ENCODE measurements at places on chromosomes 11 and 22.

DNA sequence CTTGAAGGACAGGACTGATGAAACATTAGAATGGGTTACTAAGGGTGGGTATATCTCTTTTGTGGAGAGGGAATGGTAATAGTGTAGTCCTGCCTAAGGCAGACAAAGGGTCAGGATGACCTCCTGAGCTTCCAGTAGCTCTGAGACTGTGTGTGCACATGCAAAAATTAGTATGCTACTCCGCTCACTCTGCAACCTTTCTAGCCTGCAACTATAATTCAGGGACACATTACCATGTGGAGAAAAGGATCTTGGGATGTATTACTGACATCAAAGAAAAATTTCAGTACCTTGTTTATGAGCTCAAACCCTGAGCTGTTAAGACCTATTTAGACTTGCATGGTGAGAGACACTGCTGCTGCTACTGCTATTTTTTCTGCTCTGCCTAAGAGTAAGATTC is 25.4 kb downstream of the LARGE2 start:
- DNase-seq: no peak

- DNase-seq: no peak
Measured at GRCh38 chr22:43131773-43132501, 11.3 kb downstream of the MCAT start.

DNA sequence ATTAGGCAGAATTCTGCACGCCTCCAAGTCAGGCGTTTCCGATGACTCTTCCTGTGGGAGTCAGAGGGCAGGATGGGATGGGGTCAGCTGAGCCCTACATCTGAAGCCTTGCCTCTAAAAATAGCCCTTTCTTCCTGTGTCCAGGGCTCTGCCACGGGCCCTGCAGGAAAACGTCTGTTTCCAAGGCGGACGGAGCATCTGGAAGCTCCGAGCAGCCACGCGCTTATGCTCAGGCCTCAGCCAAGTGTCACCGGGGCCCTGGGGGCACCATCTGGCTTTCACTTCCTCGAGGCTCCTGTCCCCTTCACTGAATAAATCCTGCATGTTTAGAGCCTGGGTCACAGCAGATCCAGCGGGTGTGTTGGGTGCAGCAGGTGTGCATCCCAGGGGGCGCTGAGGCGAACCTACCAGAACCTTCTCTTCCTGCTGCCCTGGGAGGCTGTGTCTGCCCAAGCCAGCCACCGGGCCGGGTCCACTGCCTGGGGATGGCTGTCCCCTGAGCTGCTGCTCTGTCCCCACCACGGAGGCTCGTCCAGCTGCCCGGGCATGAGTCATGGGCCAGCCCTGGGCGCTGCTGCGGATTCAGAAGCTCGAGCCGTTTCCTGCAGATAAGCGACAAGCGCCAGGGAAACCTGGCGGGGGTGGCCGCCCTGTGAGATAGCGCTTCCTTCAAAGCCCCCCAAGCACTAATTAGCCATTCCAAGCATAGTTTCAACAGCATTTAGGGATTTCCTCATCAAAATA is 32.0 kb upstream of the LINC01488 start:
- peak; percentile 71 for DNase-seq

GRCh38 chr22:20647586-20648305 is 126.2 kb upstream of the SERPIND1 start:
- no peak for DNase-seq

DNA sequence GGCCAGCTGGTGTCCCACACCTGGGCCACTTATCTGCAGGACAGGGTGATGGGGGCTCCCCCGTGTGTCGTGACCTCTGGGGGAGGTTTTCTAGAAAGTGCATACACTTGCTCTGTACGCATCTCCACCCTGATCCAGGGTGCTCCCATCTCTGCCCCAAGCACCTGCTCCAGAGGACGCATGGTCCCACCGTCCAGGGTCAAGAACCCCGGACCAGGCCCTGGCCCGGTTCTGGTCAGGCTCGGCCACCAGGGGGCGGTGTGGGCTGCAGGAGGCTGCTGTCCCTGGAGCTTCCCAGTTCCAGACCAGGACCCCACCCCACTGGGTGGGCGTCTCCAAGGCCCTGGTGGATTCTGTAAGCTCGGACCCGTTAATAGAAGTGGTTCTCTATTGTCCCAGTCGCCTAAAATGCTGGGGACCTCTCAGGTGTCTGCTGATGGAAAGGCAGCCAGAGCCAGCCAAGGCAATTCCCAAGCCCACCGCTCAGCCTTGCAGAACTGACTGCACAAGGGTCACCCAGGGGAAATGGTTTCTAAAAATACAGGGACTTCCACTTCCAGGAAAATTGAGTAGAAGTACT is 34.7 kb upstream of the SEPTIN5 start:
- peak; percentile 41 for DNase-seq

GRCh38 chr22:38718414-38718813 is 12.7 kb downstream of the GTPBP1 start:
- DNase-seq: peak; percentile 93

DNA sequence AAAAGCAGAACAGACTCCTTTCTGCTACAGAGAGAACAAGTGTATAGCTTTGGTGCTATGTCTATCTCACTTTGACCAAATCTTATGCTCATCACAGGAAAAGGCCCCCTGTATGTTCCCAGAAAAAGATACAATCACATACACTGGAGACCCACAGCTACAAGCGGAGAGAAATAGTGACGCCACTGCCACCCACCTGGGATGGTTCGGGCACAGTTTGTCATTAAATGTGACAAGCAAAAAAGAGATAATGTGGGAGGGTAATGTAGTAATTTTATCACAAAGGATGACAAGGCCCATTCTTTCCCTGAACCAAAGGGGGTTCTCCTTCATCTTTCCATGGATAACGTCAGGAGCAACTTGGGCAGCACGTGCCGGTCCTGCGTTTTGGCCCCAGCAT is 32.0 kb downstream of the THOC5 start:
- no peak for DNase-seq

GRCh38 chr11:120302001-120302805 is 22.9 kb upstream of the TLCD5 start:
- no peak for DNase-seq

- peak; percentile 29 for DNase-seq
Measured at GRCh38 chr11:134244593-134244992, 8.6 kb downstream of the THYN1 start.

DNA sequence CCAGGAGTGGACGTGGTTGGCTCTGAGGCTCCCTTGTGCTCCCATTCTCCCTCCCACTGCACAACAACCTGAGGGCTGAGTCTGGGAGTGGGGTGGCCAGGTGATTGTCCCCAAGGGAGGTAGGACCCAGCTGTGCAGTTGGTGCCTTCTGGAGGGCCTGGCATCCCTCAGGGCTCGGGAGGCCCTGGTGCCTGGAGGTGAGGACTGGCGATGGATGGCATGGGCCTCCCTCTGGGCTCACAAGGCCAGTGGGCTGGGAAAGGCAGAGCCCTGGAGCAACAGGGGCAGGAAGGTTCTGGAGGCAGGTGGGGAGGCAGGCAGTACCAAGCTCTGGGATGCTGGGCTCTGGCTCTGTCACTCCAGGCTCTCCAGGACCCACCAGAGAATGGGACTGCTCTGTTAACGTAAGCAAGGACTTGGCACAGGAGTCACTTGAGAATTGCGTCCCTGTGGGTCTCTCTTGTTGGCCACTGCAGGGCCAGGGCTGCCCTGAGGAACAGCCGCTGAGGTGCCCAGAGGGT is 114.2 kb downstream of the KCNQ1OT1 start:
- no peak for DNase-seq

- peak; percentile 32 for DNase-seq
Measured at GRCh38 chr11:88384669-88385005, 47.1 kb upstream of the CTSC start.

DNA sequence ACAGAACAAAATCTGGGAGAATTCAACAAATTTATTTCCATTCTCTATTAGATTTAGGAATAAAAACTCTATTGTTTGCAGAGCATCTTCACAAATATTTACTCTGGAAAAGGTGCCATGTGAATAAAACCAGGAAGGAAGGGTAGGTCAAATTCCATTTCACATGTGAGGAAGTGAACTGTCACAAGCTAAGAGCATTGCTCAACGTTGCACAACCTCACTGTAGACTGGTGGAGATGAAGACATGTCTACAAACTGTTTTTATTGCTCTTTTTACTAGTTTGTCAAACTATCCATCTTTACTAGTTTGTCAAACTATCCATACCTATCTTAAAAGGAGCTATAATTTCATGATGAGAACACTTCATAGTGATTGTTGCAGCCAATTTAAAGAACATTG is 236.4 kb downstream of the CNTN5 start:
- DNase-seq: peak; percentile 36
